MM.1S (cell line): ENCODE measurements at places on chromosomes 4 and X.

- no peaks in the 10 kb centered on the region for H3K36me3 ChIP-seq
- no peak overlapping the region for H3K4me3 ChIP-seq
- H3K4me1 ChIP-seq = no peaks in the 10 kb centered on the region
- DNase-seq = no peak
Measured at GRCh38 chr4:142248946-142249345, 597.2 kb downstream of the INPP4B start.

GRCh38 chrX:50853399-50853798, 39.4 kb upstream of the SHROOM4 start:
- H3K4me3 ChIP-seq = no peak overlapping the region
- H3K4me1 ChIP-seq = no peaks in the 10 kb centered on the region
- no peaks in the 10 kb centered on the region for H3K27me3 ChIP-seq
- DNase-seq = no peak
- H3K27ac ChIP-seq = no peak overlapping the region

DNA sequence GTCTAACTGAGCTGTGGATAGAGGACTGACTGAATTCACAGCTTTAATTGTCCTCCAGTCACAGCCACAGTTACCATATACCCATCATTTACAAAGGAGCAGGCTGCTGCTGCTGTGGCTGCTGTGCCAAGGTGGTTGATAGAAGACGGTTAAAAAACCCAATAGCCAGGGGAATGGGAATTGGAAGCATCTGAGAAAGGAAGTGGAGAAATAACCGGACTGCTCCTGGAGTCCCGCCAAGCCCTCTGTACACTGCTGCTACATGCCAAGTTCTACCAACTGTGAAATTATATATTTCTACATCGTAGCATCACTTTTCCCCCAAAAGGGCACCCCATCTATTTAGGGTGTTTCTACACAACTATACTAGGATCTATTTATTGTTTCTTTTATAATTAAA, 279.7 kb upstream of the ARX start:
- no peak overlapping the region for H3K27ac ChIP-seq
- DNase-seq = no peak
- no peaks in the 10 kb centered on the region for H3K36me3 ChIP-seq
- H3K27me3 ChIP-seq = no peaks in the 10 kb centered on the region

DNA sequence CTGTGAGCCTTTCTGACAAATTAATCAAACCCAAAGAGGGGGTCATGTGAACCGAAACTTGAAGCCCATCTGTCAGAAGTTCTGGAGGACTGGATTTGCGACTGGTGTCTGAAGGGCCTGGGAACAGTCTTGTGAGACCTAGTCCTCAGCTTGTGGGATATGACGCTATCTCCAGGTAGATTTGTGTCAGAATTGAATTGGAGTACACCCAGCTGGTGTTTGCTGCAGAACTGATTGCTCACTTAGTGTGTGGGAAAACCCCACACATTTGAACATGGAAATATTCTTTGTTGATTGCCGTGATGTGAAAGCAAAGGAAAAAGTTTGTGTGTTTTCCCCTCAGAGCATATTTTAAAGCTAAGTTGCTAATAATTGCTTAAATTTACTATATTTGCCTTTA, 30.3 kb upstream of the TMSB15B start:
- no peaks in the 10 kb centered on the region for H3K4me1 ChIP-seq
- no peak overlapping the region for H3K4me3 ChIP-seq
- no peaks in the 10 kb centered on the region for H3K27me3 ChIP-seq
- H3K27ac ChIP-seq = no peak overlapping the region
- H3K36me3 ChIP-seq = no peaks in the 10 kb centered on the region
- no peak for DNase-seq

GRCh38 chr4:142314247-142314646, 531.9 kb downstream of the INPP4B start:
- H3K36me3 ChIP-seq = no peaks in the 10 kb centered on the region
- H3K27ac ChIP-seq = no peak overlapping the region
- peaks cover 37% of the 10 kb centered on the region for H3K27me3 ChIP-seq
- peaks cover 10% of the 10 kb centered on the region for H3K4me1 ChIP-seq
- no peak overlapping the region for H3K4me3 ChIP-seq
- no peak for DNase-seq

DNA sequence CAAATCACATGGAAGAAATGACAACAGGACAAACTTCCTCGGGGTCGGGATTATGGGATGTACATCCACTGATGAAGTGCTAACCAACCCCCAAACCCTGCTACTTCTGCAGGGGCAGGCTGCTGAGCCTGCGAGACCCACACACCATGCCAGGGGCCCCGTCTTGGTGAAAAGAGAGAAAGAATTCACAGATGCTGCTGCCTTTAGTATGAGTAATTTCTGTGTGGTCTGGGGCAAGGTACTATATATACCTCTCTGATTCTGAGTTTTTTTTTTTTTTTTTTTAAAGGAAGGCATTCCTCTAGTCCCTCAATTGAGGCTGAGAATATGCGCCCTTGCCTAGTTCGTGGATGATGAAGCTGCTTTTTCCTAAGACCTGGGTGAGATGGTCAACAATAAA, 24.8 kb downstream of the PDHA1 start:
- no peak for DNase-seq
- H3K36me3 ChIP-seq = no peaks in the 10 kb centered on the region
- H3K27me3 ChIP-seq = no peaks in the 10 kb centered on the region
- no peak overlapping the region for H3K4me3 ChIP-seq

GRCh38 chr4:129346734-129347133, 250.8 kb downstream of the C4orf33 start:
- no peaks in the 10 kb centered on the region for H3K4me1 ChIP-seq
- no peaks in the 10 kb centered on the region for H3K27me3 ChIP-seq
- no peak overlapping the region for H3K27ac ChIP-seq
- no peak overlapping the region for H3K4me3 ChIP-seq
- no peak for DNase-seq

DNA sequence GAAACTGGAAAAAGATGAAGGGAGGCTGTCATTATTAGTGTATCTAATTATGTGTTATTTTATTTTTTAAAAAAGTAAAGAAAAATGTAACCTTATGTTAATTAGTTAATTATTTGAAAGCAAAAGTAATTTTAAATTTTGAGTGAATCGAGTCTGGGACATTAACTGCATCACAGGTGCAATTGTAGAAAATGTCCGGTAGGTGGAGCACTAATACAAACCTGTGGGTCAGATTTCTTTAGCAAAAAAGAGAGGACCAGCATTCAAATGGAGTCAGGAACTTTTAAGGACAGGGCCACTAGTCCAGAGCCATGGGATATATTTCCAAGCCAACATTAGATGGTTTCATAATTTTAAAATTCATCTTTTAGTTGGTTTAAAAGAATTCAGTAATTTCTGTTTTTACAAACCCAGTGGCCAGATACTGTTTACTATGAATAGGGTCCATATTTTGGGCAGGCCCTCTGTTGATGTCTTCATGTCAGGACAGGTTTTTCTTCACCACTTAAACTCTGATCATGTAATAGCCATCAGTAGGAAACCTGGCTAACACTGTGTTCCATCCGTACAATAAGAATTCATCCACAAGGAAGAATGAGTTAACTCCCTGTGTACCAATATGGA, 27.2 kb downstream of the BST1 start:
- H3K27ac ChIP-seq = no peak overlapping the region
- H3K4me1 ChIP-seq = no peaks in the 10 kb centered on the region
- no peak overlapping the region for H3K4me3 ChIP-seq
- H3K36me3 ChIP-seq = no peaks in the 10 kb centered on the region

DNA sequence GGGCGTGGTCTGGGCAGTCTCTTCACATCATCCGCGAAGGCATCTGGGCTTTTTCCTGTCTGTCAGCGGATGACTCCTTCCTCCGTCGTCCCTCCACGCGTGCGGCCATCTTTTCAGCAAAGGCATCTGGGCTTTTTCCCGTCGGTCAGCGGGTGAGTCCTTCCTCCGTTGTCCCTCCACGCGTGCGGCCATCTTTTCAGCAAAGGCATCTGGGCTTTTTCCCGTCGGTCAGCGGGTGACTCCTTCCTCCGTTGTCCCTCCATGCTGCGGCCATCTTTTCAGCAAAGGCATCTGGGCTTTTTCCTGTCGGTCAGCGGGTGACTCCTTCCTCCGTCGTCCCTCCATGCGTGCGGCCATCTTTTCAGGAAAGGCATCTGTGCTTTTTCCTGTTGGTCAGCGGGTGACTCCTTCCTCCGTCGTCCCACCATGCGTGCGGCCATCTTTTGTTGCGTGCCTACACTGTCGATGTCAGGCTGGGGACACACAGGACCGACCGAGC, 12.3 kb upstream of the TMEM271 start:
- no peak for DNase-seq
- no peak overlapping the region for H3K4me3 ChIP-seq
- H3K27me3 ChIP-seq = no peaks in the 10 kb centered on the region
- no peaks in the 10 kb centered on the region for H3K4me1 ChIP-seq

GRCh38 chrX:40349251-40349650, 231.5 kb upstream of the ATP6AP2 start:
- no peaks in the 10 kb centered on the region for H3K4me1 ChIP-seq
- DNase-seq = no peak
- H3K27me3 ChIP-seq = no peaks in the 10 kb centered on the region
- H3K27ac ChIP-seq = no peak overlapping the region
- no peaks in the 10 kb centered on the region for H3K36me3 ChIP-seq
- no peak overlapping the region for H3K4me3 ChIP-seq

DNA sequence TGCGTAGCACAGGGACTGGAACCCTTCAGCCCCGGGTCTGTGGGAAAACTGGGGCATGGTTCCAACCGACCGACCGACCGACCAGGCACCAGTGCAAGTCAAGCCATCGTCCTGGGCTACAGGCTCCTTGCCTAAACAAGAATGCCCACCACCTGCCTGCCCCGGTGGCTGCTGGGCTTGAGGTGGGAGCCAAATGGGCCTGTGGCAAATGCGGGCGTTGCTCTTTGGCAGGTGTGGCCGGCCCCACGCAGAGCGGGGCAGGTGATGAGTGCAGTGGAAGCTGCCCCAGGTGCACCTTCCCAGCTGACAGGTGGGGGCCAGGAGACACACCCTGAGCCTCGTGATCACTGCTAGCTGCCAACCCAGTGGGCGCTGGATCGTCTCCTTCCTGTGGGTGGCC, 77.9 kb downstream of the MTMR1 start:
- no peak overlapping the region for H3K27ac ChIP-seq
- H3K27me3 ChIP-seq = no peaks in the 10 kb centered on the region
- H3K36me3 ChIP-seq = no peaks in the 10 kb centered on the region
- no peaks in the 10 kb centered on the region for H3K4me1 ChIP-seq

- peaks cover 4% of the 10 kb centered on the region; the same call in 1 of the 2 replicates for H3K4me1 ChIP-seq
- H3K27me3 ChIP-seq = no peaks in the 10 kb centered on the region
- H3K27ac ChIP-seq = no peak overlapping the region
- no peak overlapping the region for H3K4me3 ChIP-seq
- no peak for DNase-seq
Measured at GRCh38 chr4:6747294-6748051, 31.5 kb downstream of the BLOC1S4 start.

DNA sequence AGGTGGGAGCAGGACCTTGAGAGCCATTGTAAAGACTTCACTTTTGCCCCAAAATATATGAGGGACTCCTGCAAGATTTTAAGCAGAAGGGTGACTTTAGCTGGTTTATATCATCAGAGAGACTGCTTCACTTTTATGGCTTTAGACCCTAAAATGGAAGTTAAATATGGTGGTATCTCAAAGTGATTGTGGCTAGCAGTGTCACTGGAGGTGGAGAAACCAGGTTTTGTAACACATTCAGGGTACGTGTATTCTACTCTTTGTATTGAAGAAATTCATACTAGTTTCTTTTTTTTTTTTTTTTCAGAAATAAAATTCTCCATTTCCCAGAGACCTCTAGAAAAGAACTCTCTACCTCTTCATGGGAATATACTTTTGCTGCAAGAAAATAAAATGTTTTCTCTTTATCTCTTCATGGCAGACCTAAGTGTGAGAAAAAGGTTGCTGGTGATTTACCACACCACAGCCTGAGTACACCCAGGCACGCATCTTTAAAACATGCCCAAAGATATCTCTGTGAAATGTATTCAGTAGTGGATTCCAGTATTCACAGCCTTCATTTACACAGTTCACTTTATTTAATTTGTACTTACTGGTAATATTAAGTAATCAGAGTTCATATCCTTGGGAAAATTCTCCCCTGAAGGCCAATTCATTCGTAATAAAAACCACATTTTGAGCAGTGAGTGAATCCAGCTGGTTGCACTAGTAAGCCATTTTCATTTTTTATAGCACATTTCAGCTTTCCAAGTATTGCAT, 74.3 kb upstream of the GUCY1A1 start:
- no peak overlapping the region for H3K27ac ChIP-seq
- no peaks in the 10 kb centered on the region for H3K4me1 ChIP-seq
- DNase-seq = no peak
- no peaks in the 10 kb centered on the region for H3K27me3 ChIP-seq
- no peaks in the 10 kb centered on the region for H3K36me3 ChIP-seq

- no peak overlapping the region for H3K4me3 ChIP-seq
- DNase-seq = peak; percentile 24
- H3K4me1 ChIP-seq = peaks cover 12% of the 10 kb centered on the region
- no peaks in the 10 kb centered on the region for H3K27me3 ChIP-seq
Measured at GRCh38 chr4:118682928-118683327, 2.3 kb upstream of the METTL14 start.

DNA sequence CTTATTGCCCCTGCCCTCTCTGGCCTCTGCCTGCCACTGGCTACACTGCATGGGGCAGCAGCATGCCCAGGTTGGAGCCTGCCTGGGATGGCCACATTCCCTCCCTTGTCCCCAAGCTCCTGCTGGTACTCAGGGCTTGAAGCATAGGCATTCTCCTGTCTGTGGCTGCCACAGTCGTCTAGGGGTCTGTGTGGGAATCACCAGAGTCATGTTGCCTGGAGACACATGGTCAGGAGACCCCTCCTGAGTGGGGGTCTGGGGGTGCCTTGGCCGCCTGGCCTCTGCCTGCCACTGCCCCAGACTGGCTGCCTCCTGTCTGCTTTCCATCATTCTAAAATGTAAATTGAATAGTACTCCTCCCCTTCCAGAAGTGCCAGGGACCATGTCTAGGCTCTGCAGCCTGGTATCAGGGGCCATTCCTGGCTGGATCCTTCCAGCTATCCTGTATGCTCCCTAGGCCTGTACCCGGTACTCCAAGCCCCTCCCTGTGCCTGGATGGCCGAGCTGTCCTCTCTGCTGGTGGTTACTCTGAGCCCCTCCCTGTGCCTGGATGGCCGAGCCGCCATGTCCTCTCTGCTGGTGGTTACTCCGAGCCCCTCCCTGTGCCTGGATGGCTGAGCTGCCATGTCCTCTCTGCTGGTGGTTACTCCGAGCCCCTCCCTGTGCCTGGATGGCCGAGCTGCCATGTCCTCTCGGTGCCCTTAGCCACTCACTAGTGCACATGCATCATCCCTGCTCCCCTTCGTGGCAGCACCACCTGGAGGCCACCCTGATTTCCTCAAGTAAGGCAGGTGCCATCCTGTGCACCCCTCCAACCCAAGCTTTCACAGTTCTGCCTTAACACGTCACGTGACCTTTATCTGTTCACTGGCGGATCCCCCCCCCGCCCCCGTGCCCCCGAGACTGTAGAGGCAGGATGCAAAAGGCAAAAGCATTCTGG, 5.5 kb upstream of the NKX1-1 start:
- no peaks in the 10 kb centered on the region for H3K36me3 ChIP-seq
- no peaks in the 10 kb centered on the region for H3K27me3 ChIP-seq
- no peak for DNase-seq
- H3K4me3 ChIP-seq = no peak overlapping the region
- no peaks in the 10 kb centered on the region for H3K4me1 ChIP-seq
